Astrocyte of the cerebellum (primary cell): ENCODE measurements at places on chromosomes 13 and 19.

DNA sequence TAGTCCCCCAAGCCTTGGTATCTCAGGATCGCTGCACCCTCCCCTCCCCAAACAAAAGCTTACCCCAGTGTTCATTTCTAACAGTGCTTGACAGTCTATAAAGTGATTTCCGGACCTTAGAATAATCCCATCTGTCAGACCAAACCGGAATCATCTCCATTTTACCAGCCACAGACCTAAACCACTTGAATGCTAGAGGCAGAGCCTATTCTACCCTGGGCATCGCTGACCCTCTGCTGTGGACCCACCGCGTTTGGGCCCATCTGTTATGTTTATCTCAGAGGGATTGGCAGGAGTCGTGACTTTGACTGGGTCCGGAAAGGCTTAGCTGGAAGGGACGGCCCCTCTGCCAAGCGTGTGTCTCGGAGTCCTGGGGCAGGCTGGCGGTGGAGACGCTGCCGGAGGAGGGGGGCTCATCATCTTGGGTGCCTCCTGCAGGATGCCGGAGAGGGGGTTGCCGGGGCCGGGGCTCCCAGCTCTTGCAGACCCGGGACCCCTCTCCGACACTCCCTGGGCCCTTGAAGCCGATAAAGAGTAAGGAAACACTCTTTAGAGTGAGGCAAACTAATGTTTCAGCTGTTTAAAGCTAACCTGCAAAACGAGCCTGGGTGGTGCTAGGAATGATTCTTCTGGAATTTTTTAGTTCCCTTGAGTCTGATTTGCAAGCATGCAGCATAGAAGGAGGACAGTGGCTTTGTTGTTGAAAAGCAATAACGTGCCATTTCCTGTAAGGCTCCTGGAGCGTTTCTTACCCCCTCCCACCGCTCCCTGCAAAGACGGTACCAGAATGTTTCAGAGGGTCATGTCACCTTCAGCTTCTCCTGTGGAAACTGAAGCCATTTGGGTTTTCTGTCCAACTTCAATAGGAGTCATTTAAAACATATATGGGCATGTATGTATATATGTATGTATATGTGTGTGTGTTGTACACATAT lies 1.3 kb downstream of the SLC25A42 start:
- no peak for DNase-seq

- no peak for DNase-seq
Observed at GRCh38 chr13:53885997-53886396, 857.4 kb downstream of the OLFM4 start.

GRCh38 chr13:103250071-103250470 lies 183.9 kb upstream of the SLC10A2 start:
- DNase-seq: no peak

GRCh38 chr19:35673121-35673804 lies 6.9 kb downstream of the UPK1A start:
- no peak for DNase-seq

DNA sequence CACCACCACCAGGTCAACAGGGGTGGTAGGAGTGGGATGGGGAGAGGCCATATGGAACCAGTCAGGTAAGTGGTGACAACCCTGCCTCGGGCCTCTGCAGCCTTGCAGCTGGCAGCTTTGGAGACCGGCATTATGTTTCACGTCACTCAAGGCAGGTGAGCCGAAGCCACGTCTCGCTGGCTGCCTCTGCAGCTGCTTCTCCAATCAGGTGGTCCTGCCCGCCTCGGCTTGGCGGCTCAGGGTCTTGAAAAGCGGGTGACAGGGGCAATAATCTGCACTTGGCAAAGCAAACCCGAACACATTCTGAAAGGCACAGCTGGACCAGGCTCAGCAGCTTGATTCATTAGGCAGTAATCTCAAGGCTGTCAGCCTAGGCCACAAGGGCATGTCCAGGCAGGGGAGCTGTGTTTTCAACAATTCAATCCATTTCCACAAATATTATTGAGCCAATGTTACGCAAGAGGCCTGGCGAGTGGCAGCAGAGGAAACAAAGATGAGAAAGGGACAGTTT lies 77.4 kb upstream of the PCDH8 start:
- no peak for DNase-seq

DNA sequence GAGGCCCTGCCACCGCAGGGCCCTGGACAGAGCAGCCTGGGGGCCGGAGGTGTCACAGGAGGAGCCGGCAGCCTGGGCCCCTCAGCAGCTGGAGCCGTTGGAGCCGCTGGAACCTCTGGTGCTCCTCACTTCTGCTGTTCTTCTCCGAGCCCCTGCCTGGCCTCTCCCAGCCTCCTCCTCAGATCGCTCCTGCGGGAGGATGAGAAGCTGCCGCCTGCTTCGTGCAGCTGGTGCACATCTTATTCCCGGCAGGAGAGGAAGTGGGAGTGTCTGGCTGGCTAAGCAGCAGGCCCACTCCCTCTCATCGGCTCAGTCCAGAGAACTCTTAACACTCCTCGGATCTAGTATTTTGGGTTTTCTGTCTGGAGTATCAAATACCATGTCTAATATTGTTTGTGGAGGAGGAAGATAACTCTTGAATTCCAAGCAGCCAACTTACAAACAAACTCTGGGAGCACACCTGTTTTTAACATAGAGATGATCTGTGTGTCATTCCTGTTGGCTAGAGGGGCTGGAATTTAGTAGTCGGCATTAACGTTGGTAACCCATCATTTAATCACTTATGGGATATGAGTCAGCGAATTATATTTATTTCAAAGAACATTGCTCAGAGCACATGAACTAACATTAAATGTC lies 37.1 kb upstream of the RNF113B start:
- DNase-seq: no peak

- no peak for DNase-seq
Observed at GRCh38 chr13:113942591-113943103, 31.2 kb downstream of the C13orf46 start.

GRCh38 chr13:102956449-102956848 lies 109.8 kb downstream of the SLC10A2 start:
- DNase-seq: no peak

GRCh38 chr19:18494267-18494607 lies 27.6 kb downstream of the ELL start:
- no peak for DNase-seq
